ENCODE measurements at places on chromosomes 13 and 19.

DNA sequence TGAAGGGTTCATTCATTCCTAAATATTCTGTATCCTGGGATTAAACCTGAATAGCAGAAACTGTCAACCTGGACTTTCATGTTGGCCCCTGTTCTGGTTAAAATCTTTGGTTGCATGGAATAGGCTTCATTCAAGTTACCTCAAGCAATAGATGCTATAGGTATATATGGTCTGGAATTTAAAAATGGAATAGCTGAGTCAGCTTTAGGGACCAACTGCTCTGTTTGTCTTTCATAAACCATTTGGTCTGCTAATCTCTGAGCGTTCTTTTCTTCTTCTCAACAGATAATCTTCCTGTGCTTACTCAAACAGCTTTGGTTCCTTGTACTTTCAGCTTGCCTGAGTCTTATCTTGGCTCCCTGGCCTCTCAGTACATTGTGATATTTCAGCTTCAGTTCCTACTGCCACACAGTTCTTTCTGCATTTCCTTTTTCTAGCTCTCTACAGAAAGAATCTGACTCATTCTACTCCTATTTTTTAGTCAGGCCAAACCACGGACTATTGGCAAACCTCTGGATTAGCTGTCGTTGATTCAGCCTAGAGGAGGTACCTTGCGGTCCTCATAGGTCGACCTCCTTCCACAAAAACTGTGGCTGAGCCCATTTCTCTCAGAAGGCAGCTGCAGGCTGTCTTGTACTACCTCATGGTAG is 35.9 kb upstream of the MAB21L1 start:
- DNase-seq, result no peak

GRCh38 chr19:6802336-6803035 is 30.0 kb downstream of the VAV1 start:
- peak; percentile 10 for DNase-seq

DNA sequence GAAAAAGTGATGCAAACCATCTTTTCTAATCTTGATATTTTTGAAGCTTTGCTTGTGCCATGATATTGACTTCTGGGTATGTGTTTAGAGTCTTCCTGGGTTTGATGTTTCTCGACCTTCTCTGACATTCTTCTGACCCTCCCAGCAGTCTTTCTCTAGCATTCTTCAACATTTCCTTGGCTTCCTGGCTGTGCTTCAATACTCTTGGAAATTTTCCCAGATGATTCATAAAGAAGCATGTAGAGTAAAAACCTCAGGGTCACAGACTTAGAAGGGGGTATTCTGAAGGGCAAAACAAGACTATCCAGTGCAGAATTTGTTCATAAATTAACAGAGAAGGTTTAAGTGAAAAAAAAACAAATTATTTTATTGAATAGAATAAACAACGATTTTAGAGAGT is 946.3 kb upstream of the PCDH9 start:
- DNase-seq, result no peak

- no peak for DNase-seq
These were observed 245.5 kb upstream of the TSHZ3 start for GRCh38 chr19:31594701-31595100.

DNA sequence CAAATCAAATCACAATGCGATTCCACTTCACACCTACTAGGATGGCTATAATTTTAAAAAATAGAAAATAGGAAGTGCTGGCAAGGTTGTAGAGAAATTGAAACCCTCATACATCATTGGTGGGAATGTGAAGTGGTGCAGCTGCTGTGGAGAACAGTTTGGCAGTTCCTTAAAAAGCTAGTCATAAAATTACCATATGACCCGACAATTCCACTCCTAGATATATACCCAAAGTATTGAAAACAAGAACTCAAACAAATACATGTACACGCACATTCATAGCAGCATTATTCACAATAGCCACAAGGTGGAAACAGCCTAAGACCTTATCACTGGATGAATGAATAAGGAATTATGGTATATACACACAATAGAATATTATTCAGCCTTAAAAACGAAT is 12.0 kb downstream of the HMGB1 start:
- no peak for DNase-seq

- no peak for DNase-seq
These were observed 560.2 kb downstream of the UQCRFS1 start for GRCh38 chr19:28652765-28653164.

GRCh38 chr13:26376430-26376829 is 122.5 kb downstream of the CDK8 start:
- DNase-seq, result no peak

- peak; percentile 26 for DNase-seq
These were observed 423 bp downstream of the LSM14A start for GRCh38 chr19:34172661-34173192.

DNA sequence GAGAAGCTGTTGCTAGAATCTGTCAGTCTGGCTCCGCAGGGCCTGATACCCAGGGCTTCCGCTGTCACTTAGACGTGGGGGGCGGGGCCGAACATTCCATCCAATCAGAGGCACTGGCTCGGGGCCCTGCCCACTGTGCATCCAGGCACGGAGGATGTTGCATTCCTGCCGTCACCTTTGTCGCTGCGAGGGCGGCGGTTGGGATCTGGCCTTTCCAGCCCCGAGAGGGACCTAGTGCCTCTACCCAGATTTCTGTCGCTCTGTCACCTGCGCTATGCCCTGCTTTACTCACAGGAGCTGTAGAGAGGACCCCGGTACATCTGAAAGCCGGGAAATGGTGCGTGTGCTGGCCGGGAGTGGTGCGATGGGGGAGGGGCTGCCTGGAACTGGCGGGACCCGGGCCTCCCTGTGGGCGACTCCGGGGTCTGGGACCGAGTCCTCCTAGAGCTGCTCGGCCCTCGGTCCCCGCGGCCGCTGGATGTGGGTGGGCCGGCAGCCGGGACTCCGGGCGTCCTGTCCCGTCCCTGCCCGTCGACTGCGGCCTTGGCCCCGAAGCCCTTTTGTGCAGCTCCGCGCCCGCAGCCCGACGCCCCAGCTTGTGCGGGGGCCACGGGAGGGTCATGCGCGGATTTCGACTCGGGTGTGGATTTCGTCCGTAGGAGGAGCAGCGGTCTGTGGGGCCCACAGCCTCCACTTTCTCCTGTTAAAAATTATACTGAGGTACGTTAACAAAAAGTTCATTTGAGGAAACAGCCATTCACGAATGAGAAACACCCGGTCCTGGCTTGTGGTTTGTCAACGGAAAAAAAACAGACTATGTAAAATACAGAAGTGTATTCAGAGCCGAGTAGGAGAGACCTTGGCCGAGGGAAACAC is at the start of gene ZNF439:
Gene ZNF439, plus strand, starts transcription at position 133 of the 876 bp plus-strand sequence. Its CDS starts 142 bp downstream, at position 275.
- peak; percentile 83 for DNase-seq

DNA sequence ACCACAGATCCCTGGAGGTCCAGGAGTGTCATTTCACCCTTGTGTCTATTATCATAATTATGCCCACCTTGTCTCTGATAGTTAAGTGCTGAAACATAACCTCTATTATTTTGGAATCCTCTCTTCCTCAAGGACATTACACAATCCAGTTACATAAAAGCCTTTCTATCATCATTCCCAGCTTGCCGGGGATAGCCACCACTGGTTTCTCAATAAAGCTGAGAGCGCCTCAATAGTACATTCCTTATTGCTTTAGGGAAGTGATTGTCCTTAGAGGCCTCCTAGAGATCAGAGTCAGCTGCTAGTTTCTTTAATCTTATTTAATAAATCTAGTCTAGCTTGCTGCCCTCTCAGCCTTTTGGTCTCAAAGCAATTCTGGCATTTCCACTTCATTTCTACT is 490.0 kb upstream of the ATXN8OS start:
- no peak for DNase-seq

DNA sequence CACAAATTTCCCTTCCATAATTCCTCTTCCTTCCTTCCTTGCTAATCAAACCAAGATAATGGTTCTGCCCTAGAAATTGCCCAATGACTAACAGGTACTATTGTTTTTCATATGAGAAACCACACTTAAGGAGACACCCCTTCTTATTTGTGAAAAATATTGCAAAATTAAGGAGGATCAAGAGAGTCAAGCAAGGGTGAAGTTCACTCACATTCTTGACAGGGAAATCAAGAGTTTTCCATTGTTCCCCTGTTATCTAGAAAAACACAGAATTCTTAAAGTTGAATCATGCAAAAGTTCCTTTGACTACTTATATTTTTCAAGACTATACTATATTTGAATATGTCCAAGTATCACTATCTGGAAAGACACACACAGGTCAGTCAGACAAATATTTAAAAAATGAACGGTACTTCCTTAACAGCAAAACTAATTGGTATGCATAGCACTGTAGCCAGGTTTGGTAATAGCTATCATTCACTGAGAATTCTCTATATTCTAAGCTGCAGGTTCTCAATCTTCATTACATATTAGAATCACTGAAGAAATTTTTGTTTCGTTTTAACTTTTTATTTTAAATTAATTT is 897.2 kb downstream of the DIAPH3 start:
- no peak for DNase-seq

DNA sequence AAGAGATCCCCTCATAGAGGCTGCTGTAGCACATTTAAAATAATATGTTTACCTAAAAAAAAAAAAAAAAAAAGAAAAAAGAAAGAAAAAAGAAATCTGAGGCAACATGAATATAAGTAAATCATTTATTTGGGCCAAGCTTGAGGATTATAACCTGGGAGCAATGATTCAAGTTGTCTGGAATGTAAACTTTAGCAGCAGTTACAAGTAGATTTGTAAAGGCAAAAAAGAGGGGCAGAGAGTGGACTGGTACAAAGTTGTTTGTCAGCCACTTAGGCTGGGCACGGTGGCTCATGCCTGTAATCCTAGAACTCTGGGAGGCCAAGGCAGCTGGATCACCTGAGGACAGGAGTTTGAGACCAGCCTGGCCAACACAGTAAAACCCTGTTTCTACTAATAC is 11.3 kb downstream of the ZNF43 start:
- DNase-seq, result no peak

GRCh38 chr13:25455146-25455545 is 83.4 kb downstream of the ATP8A2 start:
- DNase-seq, result no peak

DNA sequence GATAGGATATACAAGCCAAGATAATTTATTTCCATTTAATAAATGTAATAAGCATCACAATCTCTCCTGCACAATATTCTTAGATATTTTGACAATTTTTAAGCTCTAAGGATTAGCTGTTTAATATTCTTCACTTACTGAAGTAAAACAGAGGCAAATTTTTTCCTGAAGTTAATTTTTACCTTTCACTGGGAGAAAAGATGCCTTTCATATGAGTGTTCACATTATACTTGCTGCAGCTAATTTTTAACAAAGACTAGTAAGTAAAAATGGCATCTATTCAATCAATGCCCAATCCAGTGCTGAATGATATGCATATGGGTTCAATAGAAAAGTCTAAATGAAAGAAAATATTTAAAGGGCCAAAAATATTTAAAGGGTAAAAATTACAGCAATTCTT is 377.2 kb upstream of the GPC6 start:
- no peak for DNase-seq

- no peak for DNase-seq
These were observed 11.3 kb upstream of the FFAR2 start for GRCh38 chr19:35436477-35437405.

DNA sequence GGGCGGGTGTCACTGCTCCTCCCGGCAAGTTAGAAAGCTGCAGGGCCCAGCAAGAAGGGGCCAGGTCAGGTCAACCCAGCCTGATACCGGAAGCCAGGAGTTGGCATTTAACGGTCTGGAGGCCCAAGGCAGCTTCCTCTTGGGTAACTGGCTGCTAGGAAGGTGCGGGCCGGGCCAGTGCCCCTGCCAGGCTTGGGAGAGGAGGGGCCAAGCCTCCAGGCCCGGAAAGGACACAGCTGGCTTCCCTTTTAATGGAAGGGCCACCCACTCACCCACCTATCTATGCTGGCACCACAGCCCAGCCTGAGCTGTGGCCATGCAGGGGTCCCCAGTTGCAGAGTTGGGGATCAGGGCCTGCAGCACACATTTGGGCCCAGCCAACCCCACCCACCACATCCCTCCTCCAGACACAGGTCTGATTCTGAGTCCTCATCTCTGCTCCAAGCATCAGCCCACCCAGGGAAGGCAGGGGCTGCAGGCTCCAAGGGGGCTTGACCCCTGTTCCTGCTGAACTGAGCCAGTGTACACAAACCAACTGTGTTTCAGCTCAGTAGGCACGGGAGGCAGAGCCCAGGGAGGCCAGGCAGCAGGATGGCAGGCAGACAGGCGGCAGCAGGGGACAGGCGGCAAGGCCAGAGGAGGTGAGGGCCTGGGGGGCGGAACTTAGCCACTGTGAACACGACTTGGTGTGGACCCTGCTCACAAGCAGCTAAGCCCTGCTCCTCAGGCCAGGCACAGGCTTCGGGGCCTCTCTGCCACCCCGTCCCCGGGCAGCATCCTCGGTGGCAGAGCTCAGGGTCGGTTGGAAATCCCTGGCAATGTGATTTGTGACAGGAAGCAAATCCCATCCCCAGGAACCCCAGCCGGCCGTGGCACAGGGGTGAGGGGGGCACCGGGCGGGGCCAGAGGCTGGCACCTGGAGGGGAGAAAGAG is 40.8 kb downstream of the ZSWIM4 start:
- DNase-seq, result peak; percentile 36

GRCh38 chr13:102845630-102846260 is at the start of gene ERCC5:
ERCC5 (plus strand) TSS chr13:102846032; CDS start chr13:102846267, 235 bp downstream.
- peak; percentile 93 for DNase-seq

- no peak for DNase-seq
These were observed 47.7 kb upstream of the UQCRFS1 start for GRCh38 chr19:29260477-29261317.

- no peak for DNase-seq
These were observed 78.6 kb upstream of the MAB21L1 start for GRCh38 chr13:35554972-35555623.

- no peak for DNase-seq
These were observed 53.8 kb downstream of the TINCR start for GRCh38 chr19:5514001-5514400.

GRCh38 chr13:35760735-35761281 is 284.3 kb upstream of the MAB21L1 start:
- no peak for DNase-seq

DNA sequence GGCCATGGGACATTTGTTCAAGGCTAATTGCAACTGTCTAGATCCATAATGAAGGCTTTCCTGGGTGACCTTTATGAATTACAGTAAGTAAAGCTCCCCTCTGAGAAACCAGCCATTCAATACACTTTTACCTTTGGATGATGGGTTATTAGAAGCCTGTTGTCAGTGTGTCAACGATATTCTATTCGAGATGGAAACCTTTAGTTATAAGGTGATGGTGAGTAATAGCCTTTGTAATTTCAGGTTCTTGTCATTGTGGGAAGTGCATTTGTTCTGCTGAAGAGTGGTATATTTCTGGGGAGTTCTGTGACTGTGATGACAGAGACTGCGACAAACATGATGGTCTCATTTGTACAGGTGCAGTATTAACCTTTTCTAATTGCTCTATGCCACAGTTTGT is 261.7 kb downstream of the ITGBL1 start:
- DNase-seq, result no peak

GRCh38 chr19:12930002-12930645 is 3.4 kb downstream of the FARSA start:
- DNase-seq, result no peak

- DNase-seq, result no peak
These were observed 53.4 kb downstream of the TSSK6 start for GRCh38 chr19:19461671-19462622.

DNA sequence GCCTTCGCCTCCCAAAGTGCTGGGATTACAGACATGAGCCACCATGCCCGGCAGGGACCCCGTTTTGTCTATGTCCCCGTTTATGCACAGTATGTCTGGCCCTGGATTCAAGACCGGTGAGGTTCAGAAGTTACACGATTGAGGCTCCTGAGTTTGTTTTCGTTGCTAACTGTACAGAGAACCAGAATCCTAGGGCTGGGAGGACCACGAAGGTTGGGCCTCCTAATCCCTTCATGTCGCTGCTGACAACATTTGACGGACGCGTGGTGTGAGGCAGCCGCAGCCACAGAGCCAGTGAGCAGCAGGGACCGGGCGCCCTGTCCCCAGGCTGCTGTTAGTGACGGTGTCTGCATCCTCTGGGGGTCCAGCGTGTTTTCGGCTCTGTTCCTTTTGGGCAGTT is 91.4 kb downstream of the ATP11A start:
- DNase-seq, result no peak
